ENCODE measurements at places on chromosomes 2 and 18. TPM values are rescaled to one million over a fixed set of nuclear protein-coding genes. Genes with fewer than 3 reads are reported as not detected.

GRCh38 chr18:73617981-73618380 is 529.7 kb downstream of the FBXO15 start:
- no peak for DNase-seq

DNA sequence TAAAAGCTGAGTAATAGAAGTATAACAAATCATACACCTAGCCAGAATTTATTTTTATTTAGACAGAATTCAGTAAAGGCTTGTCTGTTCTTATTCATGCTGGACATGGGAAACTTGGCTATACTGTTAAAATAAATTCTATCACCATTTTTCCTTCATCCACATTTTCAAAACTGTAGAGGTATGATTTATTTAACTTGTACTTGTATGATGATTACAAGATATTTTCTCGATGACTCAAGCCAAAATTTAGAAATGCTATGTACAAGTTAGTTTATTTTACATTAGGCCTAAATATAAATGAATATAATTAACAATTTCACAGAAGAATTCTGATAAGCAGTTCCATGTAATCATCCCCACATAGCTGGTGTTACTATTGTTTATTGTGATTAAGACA is 194.8 kb upstream of the DOK6 start:
- no peak for DNase-seq

DNA sequence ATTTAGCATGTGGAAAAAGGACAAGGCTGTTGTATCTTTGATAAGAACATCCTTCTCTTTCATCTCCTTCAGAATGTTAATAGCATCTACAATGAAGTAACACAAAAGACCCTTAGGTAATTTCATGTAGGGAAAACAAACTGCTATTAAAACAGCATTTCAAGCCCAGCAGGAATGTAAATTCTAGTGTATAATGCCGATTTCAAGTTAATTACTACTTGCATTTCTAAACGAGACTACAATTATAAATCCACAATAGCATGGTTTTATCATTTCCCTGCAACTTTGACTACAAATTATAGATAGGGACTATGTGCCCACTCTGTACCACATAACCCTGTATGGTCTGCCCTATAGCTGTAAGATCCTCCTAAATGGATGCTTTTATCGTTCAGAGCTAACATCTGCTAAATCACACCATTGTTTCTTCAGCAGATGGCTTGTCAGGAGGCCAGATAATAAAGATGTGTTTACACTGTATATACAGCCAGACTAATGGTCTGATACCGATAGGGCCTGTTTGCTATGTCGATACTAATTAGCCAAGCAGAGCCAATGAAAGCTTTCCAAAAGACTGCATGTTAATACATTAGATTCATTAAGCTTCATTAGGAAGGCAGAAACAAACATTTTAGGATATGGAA is 51.9 kb downstream of the LRPPRC start:
- DNase-seq, result no peak

Gene CLEC4F
- total RNA-seq, result not detected

DNA sequence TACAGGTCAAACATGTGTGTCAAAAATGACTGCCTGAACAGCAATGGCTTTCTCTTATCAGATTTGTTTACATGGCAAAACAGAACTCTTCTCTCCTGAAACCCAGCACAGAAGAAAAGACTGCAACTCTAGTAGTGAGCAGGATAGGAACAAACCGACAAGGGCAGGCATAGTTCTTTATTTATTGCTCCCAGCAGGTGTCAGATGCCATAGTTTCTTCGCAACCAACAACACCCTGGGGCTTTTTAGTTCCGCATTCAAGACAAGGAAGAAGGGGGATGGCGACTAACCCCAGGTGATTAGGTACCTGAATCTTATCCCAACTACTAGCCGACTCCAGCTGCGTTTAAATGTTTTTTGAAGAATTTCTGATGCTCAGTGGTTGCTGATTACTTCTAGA is 367.5 kb upstream of the FIGN start:
- DNase-seq, result no peak
